ENCODE measurements at places on chromosomes 5 and 9.
A peak's percentile ranks its signal among the peaks of the same experiment; 100 is the strongest.

GRCh38 chr5:7548596-7548995 lies 152.7 kb downstream of the ADCY2 start:
- DNase-seq = no peak

DNA sequence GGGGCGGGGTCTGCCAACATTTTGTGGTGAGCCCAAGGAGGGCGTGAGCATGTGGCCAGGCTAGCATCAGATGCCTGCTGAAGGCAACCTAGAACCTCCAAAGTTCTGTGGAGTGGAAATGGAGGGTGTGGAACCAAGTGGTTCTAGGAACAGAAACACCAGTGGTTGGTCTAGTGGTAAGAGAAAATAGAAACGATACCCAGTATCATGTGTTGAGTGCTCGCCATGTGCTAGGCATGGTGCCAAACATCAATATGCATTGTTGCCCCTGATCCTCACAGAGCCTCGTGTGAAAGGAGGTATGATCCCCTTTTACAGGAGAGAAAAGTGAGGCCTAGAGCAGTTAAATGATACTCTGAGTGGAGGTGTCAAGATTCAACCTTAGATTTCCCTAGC lies 31.5 kb upstream of the MVB12B start:
- DNase-seq = no peak

DNA sequence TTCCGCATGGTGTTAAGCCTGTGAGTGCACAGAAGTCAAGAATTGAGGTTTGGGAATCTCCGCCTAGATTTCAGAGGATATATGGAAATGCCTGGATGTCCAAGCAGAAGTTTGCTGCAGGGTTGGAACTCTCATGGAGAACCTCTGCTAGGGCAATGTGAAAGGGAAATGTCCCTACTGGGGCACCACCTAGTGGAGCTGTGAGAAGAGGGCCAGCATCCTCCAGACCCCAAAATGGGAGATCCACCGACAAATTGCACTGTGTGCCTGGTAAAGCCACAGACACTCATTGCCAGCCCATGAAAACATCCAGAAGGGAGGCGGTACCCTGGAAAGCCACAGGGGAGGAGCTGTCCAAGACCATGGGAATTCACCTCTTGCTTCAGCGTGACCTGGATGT lies 3.6 kb upstream of the SAXO1 start:
- no peak for DNase-seq

DNA sequence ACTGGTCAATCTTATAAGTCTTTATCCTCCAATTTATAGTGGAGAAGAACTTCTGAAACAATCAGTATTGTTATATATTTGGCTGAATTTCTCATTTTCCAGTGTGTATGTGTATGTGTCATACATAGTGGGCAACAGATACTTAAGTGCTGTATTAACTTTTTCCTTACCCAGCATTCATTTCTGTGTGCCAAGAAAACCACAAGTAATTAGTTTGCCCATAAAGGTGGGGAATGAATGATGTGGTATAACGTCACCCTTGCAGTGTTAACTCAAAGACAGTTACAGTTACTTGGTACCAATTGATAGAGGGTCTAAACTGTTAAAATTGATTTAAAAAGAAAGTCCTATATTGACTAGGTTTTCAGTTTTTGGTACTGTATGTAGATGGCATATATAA lies 2.0 kb downstream of the OGN start:
- DNase-seq = no peak

GRCh38 chr5:126479810-126480209 lies 56.6 kb downstream of the GRAMD2B start:
- no peak for DNase-seq

DNA sequence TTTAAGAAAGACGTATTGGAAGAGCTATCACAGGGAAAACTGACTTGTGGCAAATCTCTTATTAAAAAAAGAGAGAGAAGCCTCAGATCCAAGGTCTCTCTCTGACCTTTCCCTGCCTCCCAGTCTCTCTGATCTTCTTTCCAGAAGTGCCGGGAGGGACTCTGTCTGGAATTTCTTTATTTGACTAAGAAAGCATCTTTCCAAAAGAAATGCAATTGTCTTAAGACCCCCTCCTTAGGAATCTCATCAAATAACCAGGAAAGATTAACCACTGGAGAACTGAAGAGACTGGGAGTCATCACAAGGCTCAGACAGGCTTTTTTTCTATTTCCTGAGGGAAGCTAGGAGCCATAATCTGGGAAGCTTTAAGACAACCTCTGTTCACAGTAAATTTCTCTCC lies 4.6 kb downstream of the C1QTNF3 start:
- no peak for DNase-seq

- no peak for DNase-seq
These were observed 2.2 kb downstream of the PCDHA10 start for GRCh38 chr5:140857987-140858240.

GRCh38 chr5:66338828-66339227 lies 194.7 kb downstream of the SREK1 start:
- no peak for DNase-seq

DNA sequence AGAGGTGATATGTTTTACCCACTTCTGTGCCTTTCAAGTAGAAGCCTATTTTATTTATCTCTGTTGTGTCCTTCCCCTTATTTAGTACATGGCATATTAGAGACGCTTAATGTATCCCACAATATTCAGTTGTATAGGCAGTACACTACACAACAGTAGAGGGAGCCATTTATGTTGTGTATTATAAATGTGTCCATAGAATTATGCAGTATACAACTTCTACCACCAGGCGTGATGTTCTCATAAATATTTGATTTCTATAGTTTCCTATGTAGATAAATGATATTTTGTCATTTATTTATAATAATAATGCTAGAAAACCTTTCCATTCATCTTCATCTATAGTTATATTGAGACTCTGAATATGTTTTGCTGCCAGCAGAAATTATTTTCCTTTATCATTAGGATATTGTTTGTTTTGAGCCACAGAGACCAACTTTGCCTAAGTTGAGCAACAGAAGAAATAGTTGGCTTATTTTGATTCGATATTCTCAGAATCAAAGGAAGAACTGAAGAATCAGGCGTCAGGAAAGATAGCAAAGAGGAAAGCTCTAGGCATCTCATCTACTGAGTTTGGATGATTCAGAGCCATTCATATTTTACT lies 81.7 kb downstream of the ADAMTS19 start:
- DNase-seq = no peak

GRCh38 chr5:54993318-54993717 lies 7.9 kb upstream of the ESM1 start:
- no peak for DNase-seq

DNA sequence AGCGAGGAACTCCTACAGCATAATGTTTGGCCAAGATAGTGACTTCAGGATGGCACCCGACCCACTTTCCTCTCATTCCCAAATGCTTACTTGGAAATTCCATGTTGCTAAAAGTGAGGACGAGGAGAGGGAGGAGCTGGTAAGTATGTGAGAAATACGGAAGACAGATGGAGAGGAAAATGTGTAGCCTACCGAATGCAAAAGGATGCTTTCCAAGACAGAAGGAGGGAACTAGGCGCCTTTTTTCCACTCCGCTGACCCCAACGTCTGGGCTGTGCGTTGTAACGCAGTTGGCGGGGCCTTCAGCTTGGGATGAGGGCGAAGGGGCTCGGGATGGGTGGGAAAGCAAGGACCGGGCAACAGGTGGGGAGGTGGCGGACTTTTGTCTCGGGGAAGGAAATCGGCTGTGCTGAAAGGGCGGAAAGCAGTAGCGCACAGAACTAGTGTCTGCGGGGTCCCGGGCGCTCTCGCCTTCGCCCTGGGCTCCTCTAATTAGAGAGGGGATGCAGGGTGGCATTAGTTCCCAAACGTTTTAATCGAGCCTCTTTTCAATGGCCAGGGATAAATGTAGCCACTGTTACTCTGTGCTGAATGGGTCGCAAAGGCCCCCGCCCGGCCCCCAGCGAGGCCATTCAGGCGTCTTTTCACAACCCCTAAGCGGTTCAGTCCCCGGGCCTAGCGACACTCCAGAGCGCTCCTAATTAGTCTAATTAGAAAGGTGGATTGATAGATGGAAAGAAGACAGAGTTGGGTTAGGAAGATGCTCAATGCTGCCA lies 12.6 kb downstream of the FOXD1 start:
- no peak for DNase-seq

- DNase-seq = no peak
These were observed 7.5 kb downstream of the UNC5A start for GRCh38 chr5:176817841-176818377.

- DNase-seq = no peak
These were observed 5.7 kb upstream of the SLC25A48 start for GRCh38 chr5:135828782-135829127.

DNA sequence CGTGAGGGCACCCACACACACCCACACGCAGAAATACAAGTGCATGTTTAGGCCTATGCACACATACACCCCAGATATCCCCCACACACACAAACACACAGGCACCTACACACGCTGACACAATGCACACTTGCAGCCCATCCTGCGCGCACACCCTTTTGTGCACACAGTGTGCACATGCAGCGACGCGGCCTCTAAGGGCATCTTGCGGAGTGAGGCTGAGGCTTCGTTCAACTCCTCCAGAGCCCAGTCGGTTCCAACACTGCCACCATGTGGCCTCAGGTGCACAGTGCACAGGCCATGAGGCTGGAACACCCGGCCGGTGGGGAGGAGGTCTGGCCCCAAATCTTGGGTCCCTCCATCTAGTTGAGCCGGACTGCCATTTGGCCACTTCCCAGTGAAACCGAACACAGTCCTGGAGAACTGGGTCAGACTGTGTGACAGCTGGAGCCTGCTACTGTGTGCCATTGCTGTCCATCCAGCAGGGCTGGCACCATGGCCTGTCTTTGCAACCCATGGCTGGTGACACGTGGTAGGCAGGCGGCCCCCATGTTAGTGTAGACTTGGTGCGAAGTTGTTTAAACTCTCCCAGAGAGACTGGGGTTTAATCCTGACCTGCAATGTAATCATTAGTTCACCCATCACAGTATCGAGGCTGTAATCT lies 97.7 kb upstream of the MVB12B start:
- DNase-seq = peak; percentile 84

DNA sequence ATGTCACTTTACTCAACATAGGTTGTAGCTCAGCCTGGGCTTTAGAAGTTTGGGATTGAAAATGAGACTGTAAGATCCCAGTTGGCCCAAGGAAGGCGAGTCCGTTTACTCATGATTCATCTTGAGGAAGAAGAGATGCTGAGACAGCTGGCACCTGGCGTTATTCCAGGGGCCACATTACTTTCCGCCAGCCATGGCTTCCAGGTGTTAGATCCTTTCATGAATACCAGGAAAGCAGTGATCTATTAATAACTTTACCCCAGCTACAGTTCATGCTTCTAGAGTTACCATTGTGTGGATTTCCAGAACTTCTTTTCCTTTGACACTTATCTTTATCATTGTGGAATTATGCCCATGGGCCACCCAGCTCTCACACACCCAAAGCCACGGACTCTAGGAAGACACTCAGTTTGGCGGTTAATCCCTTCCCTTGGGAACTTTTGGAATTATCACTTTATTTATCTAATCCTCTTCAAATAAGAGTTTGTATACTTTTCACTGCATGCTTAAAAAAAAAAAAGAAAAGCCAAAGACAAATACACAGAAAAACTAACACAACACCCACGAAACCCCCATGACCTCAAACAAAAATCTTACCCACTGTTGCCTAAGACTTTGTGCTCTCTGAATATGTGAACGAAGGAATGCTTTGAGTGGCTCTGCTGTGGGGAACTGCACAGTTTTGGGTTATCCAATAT lies 26.9 kb downstream of the RAI14 start:
- no peak for DNase-seq

GRCh38 chr5:141934099-141934844 lies 10.6 kb downstream of the DELE1 start:
- no peak for DNase-seq

DNA sequence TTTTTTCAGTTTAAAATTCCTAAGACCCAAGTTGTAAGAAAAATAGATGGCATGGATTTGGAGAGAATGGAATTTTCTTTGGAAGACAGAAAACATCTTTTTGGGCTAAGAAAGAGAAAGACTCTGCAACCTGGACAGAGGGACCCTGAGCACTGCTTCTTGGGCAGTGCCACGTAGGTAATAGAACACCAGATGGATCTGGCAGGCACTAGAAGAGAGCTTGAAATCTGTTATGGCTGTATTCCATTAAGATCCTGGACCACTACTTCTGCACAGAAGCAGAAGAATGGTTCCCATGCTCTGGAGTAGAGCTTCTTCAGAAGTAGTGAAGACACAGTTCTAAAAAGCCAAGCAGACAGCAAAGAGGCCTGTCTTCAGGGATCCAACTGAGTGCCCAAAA lies 306.4 kb upstream of the CD180 start:
- no peak for DNase-seq

- no peak for DNase-seq
These were observed 200.4 kb downstream of the CDH10 start for GRCh38 chr5:24444414-24444813.

DNA sequence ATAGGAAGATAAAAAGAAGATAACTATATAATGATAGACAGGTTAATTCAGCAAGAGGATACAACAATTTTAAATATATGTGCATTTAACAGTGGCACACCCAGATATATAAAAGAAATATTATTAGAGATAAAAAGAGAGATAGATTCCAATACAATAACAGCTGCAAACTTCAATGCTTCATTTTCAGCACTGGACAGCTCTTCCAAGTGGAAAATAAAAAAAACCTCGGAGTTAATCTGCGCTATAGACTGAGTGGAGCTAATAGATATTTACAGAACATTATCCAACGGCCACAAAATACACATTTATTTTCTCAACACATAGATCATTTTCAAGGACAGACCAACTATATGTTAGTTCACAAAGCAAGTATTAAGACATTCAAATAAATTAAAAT lies 1229.5 kb upstream of the CDH6 start:
- DNase-seq = no peak

DNA sequence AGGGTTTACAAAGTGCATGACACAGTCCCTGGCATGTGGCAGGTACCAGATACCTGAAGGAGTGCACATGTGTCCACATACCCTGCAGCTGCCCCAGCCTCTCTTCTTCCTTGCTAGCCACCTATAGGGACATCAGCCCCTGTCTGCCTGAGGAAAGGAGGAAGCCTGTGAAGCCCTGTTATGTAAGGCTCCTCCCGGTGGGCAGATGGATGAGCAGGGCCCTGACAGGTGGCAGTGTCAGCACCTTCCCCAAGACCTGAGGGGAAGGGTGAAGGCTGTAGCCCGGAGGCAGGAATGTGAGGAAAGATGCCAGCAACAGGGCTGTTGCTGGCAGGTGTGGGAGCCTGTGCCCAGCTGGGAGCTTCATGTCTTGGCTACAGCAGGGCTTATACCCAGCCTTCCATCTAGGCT lies 21.7 kb downstream of the TCF7 start:
- peak; percentile 49 for DNase-seq

DNA sequence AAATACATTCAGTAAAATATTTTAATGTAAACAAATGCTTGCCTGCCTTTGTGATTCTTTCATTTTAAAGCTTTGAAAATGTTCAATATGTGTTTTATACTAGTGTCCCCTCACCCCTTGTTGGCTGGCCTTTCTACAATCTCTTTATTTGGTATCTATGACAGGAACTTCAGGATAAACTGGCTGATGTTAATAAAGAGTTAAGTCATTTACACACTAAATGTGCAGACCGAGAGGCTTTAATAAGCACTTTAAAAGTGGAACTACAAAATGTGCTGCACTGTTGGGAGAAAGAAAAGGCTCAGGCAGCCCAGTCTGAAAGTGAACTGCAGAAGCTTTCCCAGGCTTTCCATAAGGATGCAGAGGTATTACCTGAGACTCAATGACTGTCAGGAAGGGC lies 171.8 kb downstream of the CCDC171 start:
- DNase-seq = no peak

All from sigmoid colon (tissue), 7 donors.